HFFc6 (cell line): ENCODE measurements at places on chromosomes 11 and 22. TPM values are rescaled to one million over a fixed set of nuclear protein-coding genes. Genes with fewer than 3 reads are reported as not detected.
A peak's percentile ranks its signal among the peaks of the same experiment; 100 is the strongest.

DNA sequence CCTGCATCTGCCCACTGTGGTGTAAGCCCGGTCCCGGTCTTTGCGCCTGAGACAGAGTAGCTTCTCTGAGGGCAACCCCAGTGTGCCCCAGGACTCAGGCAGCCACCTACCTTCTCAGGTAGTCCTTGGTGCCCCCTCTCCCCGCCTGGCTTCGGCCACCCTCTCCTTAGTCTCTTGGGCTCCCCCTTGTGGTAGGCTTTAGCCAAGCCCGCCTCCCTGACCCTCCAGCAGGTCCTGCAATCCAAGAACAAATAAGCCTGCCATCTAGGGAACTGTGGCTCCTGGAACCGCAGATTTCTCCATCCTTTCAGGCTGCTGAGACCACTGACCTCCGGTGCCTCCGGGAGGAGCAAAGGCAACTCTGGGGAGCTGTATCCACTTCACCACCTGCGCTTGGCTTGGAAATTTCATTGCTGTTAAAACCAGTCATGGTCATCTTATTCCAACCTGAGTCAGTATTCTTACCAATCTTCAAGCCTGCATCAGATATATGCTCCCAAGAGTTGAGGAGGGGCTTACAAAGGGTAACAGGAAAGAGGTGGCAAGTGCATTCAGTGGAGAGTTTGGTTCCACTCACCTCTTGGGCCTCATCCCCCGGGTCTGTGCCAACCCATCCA, 52.8 kb upstream of the TENM4 start:
- DNase-seq: peak; percentile 55

Gene PAMR1
- 149 and 187 TPM in 2 replicates for total RNA-seq

DNA sequence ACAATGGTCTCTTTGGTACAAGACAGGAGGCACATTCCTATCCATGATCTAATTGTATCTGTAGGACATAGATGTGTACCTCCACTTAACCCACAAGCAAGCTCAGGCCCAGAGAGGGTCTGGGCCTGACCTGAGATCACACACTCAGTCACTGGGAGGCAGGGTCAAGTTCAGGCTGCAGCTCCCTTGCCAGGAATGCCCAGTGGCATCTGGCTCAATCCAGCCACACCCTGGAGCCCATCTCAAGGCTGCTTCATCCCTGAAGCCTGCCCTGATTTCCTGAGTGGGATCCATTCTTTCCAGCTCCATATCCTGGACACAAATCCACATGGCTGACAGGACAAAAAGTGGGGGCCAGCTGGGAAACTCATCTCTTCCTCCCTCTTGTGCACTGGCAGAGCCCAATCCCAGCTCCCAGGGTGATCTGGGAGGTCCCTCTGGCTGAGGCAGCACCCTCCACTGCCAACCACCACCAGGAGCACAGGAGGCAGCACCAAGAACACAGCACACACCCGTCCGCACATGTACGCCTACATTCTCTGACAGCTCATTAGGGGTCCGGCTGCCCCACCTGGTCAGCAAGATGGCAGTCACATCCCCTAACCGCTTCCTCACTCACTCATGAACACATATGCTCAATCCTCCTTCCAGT, 39.2 kb upstream of the KLHL35 start:
- no peak for DNase-seq

DNA sequence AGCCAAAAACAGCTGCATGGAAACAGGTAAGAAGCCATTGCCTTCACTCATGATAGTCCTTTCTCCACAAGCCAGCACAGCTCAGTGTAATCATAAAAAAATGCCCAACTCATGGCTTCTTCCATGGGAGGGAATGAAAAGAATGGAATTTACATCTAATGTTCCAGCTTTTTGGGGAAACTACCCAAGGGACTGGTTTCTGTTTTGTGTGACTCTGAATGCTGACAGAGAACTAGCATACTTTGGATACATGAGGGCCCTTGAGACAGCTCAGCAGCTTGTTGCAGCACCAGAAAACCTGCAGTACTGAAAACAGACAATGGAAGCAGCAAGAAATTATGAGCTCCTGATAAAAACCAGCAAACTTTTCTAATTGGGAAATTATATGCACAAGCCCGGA, 24.2 kb upstream of the HORMAD2 start:
- no peak for DNase-seq

Gene CNTF
- total RNA-seq: 0.74 to 1.3 TPM (median 0.77 TPM) in 3 replicates

Gene XKR3
- total RNA-seq: not detected in 3 replicates

Gene ASRGL1
- 0.52 to 0.84 TPM in 2 of 3 replicates, not detected in the other for total RNA-seq

Gene CARNS1
- 0.06 to 0.07 TPM in 2 of 3 replicates, not detected in the other for total RNA-seq

GRCh38 chr11:123161376-123162030, 33.5 kb downstream of the CLMP start:
- DNase-seq: no peak

DNA sequence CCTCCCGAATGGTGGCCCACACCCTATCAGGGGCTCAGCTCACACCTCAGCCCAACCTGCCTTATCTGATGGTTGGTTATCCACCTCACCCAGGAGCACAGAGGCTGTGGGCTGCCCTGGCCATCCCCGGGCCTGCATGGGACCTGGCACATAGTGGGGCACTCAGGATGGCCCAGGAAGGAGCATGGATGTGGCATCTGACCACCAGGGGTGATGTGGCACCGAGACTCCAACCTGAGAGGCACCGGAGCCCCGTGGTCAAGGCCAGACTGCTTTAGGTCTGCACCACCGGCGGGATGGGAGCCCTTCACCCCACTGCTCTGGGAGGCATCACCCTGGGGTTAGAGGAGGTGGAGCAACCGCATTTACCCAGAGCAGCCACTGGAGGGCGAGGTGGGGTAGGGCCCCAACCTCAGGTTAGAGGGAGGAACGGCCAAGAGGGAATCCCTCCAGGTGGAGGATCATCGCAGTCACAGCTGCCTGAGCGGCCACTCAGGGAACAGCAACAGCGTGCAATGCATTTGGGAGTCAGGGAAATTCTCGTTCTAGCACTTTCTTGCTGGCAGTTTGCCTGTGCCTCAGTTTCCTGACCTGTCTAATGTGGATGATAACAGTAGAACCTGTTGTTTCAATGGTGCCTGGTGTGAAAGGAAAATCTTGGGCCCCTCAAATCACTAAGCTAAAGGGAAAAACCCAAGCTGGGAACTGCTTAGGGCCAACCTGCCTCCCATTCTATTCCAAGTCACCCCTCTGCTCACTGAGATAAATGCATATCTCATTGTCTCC, 52.9 kb upstream of the CARS1 start:
- no peak for DNase-seq

Gene PKDREJ
- not detected in 3 replicates for total RNA-seq

DNA sequence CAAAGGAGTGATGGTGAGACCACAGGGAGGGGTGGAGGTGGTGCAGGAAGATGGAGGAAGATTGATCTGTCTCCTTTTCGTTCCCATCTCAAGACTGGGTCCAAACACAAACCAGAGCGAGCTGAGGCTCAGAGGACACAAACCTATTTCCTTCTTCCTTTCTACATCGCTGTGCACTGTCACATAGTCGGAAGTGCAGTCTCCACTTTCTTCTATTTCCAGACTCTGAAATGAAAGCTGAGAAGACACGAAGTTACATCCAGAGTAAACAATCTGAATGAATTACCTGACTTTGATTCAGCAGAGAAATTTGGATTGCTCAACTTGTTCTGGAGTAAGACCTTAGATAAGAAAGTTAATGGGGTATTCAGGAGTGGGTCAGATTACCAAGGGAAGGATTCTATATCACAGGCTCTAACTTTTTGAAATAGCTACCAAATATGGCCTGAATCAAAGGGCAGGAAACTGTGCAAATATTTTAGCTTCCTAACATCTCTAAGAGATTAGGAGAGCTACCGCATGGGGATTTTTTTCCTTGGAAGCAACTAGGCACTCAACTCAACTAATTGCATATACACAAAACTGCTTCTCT, 14.4 kb downstream of the OVCH2 start:
- no peak for DNase-seq

Gene TSKU
- total RNA-seq: 8.3 to 9.4 TPM (median 9.1 TPM) in 3 replicates

Gene KCNJ1
- not detected in 3 replicates for total RNA-seq

DNA sequence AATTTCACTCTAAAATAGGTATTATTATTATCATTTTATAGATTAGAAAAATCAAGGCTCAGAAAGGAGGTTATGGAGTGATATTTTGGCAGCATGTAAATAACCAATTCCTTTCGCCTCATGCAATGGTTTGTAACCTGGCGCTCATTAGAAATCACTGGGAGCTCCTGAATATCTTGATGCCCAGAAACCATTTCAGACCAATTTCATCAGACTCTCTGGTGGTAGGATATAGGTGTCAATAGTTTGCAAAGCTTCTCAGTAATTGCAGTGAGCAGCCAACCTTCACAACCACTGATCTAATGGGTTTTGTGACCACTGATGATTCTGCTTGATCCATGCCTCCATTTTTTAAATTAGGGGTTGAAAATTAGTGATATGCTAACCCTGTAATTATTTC, 57.8 kb upstream of the ZC3H12C start:
- no peak for DNase-seq

GRCh38 chr11:31355131-31355530, 14.4 kb downstream of the DCDC1 start:
- DNase-seq: no peak

GRCh38 chr11:115764176-115764575, 260.0 kb upstream of the CADM1 start:
- DNase-seq: no peak

GRCh38 chr11:68262544-68262827, 9.3 kb downstream of the C11orf24 start:
- no peak for DNase-seq

- no peak for DNase-seq
These were observed 270.5 kb upstream of the SORL1-AS1 start for GRCh38 chr11:121723246-121723741.

DNA sequence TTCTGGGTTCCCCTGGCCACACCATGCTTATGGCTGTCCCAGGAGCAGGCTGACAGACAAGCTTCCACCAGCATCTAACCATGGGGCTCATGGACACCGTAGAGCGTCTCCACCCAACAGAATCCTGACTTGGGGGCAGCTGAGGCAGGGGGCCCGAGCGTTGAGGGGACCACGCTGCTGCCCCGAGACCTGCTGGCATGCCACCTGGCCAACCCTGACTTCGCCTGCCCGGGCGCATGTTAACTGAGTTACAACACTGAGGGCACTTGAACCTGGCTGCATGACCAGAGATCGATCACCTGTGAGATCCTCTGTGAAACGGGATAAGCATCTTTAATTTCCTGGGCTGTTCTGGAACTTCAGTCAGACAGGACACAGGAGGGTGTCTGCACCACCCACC, 13.7 kb downstream of the PPM1F start:
- no peak for DNase-seq

DNA sequence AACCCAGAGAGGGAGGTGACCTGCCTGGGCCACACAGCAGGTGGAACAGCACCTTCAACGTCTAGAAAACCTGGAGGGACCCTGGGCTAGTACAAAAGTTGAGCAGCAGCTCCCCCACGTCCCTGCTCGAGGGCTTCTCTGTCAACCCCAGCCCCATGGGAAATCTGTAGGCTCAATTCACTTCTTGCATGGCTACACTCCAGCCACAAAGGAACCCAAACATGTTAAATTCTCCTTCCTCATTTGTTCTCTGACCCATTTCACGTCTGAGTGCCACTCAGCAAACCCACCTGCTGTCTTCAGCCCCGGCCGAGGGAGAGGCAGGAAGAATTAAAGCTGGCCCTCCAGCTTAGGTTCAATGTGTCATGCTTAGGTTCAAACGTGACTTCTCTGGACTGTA, 418.5 kb downstream of the MIAT start:
- DNase-seq: no peak

Gene OOSP4A
- total RNA-seq: not detected in 3 replicates

GRCh38 chr11:18785411-18785810, 6.2 kb downstream of the PTPN5 start:
- no peak for DNase-seq

Gene TMA7B
- not detected in 3 replicates for total RNA-seq

- DNase-seq: no peak
These were observed 196.9 kb upstream of the PLET1 start for GRCh38 chr11:112457532-112457931.
